ENCODE measurements at places on chromosomes 1 and 21.

- no peak for DNase-seq
Measured at GRCh38 chr1:108016451-108016920, 51.5 kb upstream of the VAV3 start.

DNA sequence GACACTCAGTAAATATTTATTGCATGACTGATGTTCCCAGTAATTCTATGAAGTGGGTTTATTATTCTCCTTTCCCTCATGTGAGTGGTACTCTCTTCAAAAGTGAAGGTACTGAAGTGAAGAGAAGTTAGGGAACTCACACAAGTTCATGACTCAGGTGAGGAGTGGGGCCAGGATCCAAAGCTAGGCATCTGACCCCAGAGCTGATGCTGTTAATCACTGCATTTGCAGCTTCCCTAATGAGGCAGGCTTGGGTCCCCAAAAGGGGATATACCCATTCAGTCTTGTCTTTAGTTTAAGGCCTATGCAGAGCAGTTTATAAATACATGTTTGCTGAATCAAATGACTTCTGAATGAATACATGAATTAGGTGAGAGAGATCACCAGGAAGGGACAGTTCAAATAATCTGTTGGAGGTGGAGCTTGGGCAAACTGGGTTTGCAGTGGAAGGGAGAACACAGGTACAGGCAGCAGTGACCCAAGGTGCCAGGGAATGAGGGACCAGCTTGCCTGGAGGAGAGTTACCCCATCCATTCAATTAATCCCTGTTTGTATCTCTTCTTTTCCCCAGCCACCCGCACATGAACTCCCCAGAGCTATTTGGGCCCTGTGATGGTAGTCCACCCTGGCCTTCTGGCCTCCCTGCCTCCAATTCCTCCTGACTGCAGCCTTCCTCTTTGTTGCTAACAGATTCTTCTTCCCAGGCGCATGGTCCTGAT, 2.0 kb downstream of the CD58 start:
- DNase-seq: no peak

- DNase-seq: no peak
Measured at GRCh38 chr1:84688463-84689061, 1.7 kb downstream of the SSX2IP start.

GRCh38 chr1:216119600-216119999, 303.6 kb downstream of the USH2A start:
- no peak for DNase-seq

GRCh38 chr1:244834543-244835275, 749 bp upstream of the COX20 start:
- DNase-seq: peak; percentile 92

DNA sequence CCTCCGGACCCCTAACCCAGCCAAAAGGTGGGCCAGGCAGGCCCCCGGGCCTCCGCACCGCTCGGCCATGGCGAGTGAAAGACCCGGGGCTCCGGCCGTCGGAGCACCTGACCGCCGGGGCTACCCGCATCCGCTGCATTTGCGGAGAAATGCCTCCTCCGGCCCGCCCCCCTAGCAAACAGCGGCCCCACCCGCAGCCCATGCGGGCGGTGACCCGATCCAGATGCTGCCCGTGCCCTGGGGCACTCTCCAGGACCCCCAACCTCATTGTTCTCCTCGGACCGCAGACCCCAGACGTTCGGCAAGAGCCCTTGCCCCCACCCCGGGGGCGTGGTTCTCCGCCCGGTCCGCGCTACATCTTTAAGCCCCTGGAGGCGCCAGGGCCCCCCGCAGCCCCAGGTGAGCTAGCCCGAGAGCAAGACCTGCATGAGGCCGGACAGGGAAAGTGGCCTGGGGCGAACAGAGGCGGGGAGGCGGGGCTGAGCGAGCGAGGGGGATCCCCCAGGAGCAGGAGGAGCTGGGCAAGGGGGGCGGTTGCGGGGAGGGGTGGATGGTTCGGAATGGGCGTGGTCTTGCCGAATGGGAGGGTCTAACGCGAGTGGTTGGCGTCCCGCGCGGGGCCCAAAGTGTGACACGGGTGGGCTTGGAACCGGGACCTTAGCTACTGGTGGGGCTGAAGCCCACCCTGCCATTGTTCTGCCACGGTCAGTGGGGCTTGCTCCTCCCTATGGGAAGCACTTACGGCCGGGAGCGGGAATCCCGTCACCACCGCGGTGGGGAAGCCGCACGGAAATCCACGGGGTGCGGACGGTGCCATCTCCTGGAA, 6.3 kb upstream of the CRYBG2 start:
- peak; percentile 56 for DNase-seq

All from CD4-positive, alpha-beta T cell treated with Interleukin-1 beta for 1 hour (primary cell).